ENCODE measurements at places on chromosomes 4 and X.
A peak's percentile ranks its signal among the peaks of the same experiment; 100 is the strongest.

DNA sequence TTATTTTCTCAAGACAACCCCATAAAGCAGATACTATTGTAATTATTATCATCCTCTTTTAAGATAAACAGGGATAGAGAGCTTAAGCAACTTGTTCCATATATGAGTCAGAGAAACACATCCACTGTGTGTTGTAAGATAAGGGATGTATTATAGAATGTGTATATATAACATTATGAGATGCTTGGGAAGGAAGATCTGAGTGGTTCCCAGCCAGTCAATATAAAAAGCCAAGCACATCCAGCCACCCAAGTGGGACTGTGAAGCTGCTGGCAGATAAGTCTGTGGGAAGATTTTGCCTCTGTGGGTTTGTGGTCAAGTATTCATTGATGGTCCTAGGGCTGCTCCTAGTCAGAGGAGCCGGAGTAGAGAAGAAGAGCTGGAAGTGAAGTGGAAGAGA lies 16.5 kb upstream of the BMPR1B start:
- H3K4me1 ChIP-seq = no peaks in the 10 kb centered on the region
- no peaks in the 10 kb centered on the region for H3K27me3 ChIP-seq
- H3K27ac ChIP-seq = no peak overlapping the region
- no peaks in the 10 kb centered on the region for H3K36me3 ChIP-seq
- DNase-seq = no peak

DNA sequence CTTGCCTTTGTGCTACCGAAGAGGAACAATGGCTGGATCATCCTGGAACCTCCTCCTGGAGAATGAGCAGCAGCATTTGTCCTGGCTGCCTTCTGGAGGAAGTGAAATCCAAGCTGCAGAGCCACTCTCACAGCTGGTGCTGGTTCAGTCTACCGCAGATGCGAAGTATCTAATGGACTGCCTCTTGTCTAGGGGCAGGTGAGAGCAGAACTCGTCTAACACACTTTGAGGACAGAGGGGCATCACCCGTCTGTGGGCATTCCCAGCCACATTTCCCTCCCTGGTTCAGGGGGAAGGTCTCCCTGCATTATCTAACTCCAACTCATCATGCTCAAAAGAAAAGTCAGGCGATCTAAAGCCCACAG lies 338.2 kb upstream of the GATB start:
- H3K27me3 ChIP-seq = no peaks in the 10 kb centered on the region
- no peak for DNase-seq
- no peak overlapping the region for H3K27ac ChIP-seq
- no peak overlapping the region for H3K4me3 ChIP-seq
- no peaks in the 10 kb centered on the region for H3K36me3 ChIP-seq

- H3K27ac ChIP-seq = peak overlapping the region; percentile 79
- H3K36me3 ChIP-seq = peaks cover 4% of the 10 kb centered on the region
- H3K27me3 ChIP-seq = no peaks in the 10 kb centered on the region
- DNase-seq = no peak
Observed at GRCh38 chr4:40887764-40888131, 138.0 kb downstream of the NSUN7 start.

DNA sequence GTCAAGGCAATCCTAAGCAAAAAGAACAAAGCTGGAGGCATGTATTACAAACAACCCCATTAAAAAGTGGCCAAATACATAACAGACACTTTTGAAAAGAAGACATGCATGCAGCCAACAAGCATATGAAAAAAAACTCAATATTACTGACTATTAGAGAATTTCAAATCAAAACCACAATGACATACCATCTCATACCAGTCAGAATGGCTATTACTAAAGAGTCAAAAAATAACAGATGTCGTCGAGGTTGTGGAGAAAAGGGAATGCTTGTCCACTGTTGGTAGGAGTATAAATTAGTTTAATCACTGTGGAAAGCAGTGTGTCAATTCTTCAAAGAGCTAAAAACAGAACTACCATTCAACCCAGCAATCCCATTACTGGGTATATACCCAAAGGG lies 604.6 kb upstream of the GRIA3 start:
- H3K36me3 ChIP-seq = no peaks in the 10 kb centered on the region
- no peak for DNase-seq
- no peaks in the 10 kb centered on the region for H3K27me3 ChIP-seq
- no peaks in the 10 kb centered on the region for H3K4me1 ChIP-seq
- no peak overlapping the region for H3K4me3 ChIP-seq
